COR-L47 (cell line): ENCODE measurements at places on chromosomes 4 and X.

DNA sequence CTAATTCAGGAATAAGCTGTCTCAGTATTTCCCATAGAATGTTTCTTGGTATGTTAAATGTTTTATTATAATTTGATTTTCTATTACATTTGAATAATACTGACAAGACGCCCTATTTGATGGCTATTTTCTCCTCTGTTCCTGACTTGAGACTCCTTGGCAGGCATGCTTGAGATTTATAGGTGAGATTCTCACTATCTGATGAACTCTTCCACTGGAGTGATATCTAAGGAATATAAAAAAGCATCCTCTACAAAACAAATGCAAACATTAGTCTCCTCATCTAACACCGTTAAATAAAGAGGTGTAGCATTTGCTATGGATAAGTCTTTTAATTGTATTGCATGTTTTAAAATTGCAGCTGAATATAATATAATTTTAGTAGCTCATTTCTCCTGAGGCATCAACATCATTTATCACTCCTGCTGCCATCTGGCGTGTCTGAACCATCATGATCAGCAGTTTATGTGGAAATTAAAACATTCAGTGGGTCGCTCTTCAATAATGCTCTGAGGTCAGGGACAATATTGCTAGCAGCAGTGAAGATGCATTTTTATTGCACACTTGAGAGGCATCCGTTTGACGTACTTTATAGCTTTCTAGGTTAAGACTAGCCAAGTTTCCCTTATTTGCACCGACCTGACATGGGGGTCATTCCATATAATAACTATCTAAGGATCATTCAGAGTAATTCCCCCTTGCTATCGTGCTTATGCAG is 210.4 kb upstream of the GALNTL6 start:
- no peak for DNase-seq

GRCh38 chrX:32896088-32896487 is 315.3 kb downstream of the DMD start:
- DNase-seq: peak; percentile 45

DNA sequence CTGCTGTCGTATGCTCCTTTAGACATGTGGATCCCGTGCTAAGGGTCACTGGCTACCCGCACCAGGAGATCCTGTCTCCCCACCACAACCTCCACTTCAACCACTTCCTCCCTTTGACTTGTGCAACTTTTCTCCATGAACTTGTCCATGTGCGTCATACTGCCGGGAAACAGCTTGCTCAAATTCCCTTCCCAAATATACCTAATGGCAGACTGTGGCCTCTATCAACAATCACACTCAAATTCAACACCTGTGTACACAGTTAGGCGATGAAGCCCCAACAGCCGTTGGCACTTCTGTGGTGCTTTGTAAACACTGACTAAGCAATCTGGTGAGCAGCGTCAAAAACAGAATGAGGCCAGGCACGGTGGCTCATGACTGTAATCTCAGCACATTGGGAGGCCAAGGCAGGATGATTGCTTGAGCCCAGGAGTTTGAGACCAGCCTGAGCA is 49.5 kb downstream of the CD99L2 start:
- DNase-seq: peak; percentile 41

- DNase-seq: no peak
These were observed 275.2 kb downstream of the QDPR start for GRCh38 chr4:17236686-17237085.

DNA sequence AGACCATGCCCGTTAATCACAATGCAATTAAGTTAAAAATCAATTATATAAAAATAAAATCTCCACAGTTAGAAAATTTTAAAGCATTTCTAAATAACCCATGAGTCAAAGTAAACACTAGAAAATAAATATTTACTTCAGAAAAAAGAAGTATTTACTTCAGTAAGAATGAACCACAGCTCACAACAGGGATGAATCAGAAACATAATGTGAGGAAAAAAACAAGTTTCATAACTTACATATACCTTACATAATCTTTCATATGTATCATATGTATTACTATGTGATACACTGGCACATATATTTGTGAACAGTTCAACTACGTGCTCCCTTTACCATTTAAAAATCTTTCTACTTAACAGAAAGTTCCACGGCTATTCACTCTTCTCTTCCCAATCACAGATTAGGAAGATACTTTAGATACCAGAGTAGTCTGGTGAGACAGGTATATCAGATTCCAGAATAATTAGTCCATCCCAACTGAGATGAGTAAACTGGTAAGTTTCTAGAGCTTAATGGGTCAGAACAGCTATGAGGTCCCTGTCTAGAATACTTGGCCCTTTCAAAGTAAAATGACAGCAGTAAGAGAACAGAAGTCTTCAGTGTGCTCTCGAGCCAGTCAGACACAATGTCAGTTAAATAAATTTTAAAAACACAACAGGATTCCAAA is 70.3 kb downstream of the SH3RF1 start:
- no peak for DNase-seq

DNA sequence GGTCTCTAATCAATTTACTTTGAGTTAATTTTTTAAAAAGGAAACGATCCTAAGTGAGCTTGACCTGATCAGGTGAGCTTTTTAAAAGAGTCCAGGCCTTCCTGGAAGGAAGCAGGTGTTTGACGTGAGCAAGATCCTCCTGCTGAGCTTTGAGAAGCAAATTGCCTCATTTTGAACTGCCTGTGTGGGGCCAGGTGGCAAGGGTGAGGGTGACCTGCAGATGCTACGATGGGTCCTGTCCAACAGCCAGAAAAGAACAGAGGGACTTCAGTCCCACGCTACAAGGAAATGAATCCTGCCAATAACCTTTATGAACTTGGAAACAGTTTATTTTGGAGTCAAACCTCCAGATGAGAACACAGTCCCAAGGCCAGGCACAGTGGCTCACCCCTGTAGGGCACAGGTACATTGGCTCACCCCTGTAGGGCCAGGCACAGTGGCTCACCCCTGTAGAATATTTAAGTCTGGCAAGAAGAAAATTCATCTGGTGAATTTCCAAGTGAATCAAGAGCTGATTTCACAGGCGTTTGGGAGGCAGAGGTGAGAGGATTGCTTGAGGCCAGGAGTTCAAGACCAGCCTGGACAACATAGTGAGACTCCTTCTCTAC is 58.1 kb downstream of the CASP3 start:
- DNase-seq: no peak
